ENCODE measurements at places on chromosomes 6 and 20.

DNA sequence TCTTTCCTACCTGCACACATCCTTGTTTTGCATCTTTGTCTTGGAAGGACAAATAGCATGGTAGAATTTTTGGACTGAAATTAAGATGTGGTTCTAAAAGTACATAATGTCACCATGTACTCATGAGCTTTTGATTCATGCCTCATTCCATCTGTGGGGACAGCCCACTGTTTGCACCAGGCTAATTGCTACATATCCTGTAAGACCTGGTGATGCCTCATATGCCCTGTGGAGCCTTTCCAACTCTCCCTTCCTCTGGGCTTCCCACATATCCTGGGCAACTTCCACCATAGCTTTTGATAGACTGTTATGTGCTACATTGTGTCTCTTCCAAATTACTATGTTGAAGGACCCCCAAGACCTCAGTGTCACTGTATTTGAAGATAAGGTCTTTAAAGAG, 213.6 kb upstream of the PREP start:
- DNase-seq: no peak

- DNase-seq: no peak
These were observed 70.6 kb upstream of the CNR1 start for GRCh38 chr6:88236612-88237360.

- DNase-seq: no peak
These were observed 13.1 kb upstream of the DCBLD1 start for GRCh38 chr6:117469356-117469755.

DNA sequence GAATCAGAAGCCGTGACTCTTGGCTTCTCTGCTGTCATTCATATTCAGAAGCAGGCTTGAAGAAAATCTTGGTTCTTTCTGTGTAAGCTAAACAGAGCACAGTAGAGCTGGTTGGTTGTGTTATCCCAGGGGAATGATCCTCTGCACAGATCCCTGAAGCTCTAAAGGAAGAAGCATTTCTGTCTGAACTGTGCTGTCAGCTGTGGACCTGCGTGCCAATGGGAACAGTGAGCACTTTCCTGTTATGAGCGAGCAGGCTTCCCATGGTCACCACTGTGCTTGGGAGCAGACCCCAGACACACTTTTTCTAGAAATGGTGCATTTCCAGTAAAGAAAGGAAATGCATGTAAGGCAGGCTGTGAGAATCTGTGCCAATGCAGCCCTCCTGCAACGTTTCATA, 490.2 kb downstream of the EPM2A start:
- DNase-seq: no peak

DNA sequence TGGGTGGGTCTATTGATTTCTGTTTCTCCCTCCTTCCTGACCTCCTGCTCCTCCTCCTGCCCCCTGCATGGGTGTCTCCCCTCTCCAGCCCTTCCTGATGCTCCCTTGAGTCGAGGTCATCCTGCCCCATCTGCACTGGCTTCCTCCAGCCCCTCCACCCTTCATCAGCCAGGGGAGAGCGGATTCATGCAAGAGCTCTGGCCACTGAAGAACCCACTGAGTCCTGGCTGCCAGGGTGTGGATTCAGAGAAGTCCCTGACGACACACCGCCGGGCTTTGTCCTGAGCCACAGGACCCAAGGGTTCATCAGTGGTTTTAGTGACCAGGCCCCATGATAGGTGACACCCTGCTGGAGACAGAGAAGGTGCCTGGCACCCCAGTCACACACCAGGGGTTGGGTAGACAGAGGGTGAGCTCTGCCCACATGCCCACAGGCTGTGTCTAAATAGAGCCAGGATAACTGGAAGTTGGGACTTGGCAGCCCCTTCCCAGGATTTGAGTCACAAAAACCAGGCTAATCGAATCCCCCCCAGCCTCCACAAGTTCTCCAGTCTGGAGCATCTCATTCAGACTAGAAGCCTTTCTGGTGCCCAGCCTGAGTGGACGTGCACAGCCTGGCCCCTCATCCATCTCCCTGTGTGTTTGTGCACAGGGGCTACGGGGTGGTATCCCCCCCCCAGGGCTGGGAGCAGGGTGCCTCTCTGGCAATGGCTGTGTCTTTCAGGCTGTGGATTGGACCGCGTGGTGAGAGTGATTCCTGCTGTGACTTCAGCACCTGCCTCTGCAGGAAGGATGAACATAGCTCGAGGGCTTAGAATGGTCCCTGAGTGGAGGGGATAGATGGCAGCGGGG, 1.2 kb downstream of the GFRA4 start:
- DNase-seq: no peak

GRCh38 chr20:63923651-63924050, 28.7 kb downstream of the DNAJC5 start:
- DNase-seq: no peak

- no peak for DNase-seq
These were observed 7.7 kb downstream of the GABRR1 start for GRCh38 chr6:89209457-89209856.

DNA sequence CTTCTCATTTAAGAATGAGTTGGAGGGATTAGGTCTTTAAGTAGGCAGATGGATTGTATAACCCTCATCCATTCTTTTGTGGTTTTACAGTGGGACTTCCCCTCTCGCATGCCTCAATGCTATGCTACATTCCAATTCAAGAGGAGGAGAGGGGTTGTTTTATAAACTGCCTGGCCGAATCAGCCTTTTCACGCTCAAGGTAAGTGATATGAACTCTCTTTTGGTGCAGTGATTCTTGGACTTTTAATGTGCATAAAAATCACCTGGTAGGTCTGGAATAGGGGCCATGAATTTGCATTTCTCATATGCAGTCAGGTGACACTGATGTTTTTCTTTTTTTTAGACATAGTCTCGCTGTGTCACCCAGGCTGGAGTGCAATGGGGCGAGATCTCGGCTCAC, 10.8 kb downstream of the ASXL1 start:
- DNase-seq: peak; percentile 57

GRCh38 chr20:51064137-51064536, 41.2 kb upstream of the KCNG1 start:
- DNase-seq: no peak

DNA sequence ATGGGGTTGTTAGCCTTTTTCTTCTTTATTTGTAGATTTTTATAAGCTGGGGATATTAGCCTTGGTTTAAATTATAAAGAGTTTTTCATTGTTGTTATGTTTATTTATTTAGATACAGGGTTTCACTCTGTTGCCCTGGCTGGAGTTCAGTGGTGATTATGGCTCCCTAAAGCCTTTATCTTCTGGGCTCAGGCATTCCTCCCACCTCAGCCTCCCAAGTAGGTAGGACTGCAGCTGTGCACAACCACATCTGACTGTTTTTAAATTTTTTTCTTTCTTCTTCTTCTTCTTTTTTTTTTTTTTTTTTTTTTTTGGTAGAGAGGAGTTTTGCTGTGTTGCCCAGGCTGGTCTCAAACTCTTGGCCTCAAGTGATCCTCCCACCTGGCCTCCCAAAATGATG, 80.9 kb downstream of the UBE3D start:
- no peak for DNase-seq

GRCh38 chr20:33411242-33411641, 9.9 kb upstream of the CDK5RAP1 start:
- DNase-seq: no peak

DNA sequence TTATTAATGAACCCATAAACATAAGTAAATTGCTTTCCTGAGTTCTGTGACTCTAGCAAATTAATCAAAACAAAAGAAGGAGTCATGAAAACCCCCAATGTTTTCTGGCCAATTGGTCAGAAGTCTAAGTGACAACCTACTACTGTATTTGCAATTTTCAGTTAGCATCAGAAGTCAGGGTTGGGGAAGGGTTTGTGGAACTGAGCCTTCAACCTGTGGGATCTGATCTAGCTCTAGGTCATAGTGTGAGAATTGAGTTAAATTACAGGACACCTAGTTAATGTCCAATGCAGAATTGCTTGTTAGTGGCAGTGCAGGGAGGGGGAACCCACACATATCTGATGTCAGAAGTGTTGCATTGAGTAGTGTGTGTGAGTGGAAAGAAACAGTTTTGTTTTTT, 142.4 kb downstream of the ISM1 start:
- no peak for DNase-seq

DNA sequence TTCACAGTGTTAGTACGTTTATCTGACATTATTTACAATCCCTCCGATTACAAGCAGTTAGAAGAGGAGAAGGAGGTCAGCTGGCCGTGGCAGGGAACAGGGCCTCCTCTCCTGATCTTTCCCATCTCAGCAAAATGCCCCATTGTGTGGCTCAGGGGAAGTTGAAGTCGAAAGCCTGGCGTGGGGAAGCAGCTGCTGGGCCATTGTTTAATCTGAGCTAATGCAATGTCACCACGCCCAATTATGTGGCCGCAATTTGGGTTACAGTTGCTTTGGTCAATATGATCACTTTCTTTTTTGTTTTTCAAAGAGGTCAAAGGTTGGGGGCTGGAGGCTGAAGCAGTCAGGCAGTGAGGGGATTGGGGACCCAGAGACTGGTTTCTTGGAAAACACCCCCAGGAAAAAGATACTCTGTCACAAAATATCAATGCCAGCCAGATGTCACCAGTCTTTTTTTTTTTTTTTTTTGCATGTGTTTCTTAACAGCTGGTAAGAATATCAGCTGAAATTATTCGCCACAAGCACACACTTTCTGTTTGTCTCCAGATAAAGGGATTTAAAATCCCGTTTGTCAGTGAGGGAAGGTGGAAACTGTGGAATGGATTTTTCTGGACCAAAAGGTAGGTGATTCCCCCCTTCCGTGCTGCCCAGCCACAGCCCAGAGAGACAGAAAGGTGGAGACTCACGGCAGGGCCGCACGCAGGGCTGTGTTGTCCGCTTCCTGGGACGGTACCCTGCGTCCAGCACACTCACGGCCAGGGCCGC, 24.6 kb downstream of the DLL1 start:
- DNase-seq: no peak

- DNase-seq: no peak
These were observed 43.8 kb upstream of the ADIG start for GRCh38 chr20:38537176-38537575.

DNA sequence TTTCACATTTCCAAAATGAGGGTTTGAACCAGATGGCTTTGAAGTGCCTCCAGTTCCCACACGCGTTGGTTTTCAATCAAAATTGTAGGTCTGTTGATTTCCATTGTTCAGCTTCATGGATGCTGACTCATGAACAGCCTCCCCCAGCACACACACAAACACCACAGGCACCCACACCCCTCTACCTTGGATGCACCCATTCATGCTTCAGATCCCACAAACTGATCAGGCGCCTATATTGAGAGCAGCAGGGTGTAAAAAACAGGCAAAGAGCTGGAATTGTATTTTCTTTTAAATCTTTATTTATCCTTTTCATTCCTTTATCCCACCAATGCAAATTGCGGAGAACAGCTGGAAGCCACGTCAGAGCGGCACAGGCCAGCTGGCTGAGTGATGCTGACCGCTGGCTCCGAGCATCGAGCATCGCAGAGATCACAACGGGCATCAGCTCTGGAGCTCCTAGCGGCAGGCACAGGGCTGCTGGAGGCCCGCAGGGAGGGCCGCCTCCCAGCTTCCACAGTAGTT, 29.3 kb upstream of the TBC1D7 start:
- peak; percentile 30 for DNase-seq

- no peak for DNase-seq
These were observed 13.4 kb downstream of the BAG6 start for GRCh38 chr6:31639043-31639442.

DNA sequence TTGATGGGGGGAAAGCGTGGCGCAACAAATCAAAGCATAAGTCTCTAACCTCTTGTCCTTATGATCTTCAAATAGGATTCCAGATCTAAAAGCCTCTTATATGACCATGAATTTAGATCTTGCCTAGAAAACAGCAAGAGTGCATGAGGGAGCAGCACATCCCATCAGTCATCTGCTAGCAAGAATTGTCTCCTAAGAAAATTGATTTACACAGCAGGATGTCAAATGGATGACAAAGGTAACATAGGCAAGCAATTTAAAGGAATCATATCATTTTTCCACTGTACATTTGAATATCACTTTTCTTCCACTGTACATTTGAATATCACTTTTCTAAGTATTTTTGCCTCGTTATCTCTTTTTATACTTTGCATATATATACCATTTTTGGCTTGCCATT, 7.5 kb upstream of the MYLIP start:
- DNase-seq: no peak

- DNase-seq: peak; percentile 44
These were observed 26.9 kb downstream of the DDX27 start for GRCh38 chr20:49245921-49246740.
